HEK293T (cell line): ENCODE measurements at places on chromosomes 11 and 22.
A peak's percentile ranks its signal among the peaks of the same experiment; 100 is the strongest.

DNA sequence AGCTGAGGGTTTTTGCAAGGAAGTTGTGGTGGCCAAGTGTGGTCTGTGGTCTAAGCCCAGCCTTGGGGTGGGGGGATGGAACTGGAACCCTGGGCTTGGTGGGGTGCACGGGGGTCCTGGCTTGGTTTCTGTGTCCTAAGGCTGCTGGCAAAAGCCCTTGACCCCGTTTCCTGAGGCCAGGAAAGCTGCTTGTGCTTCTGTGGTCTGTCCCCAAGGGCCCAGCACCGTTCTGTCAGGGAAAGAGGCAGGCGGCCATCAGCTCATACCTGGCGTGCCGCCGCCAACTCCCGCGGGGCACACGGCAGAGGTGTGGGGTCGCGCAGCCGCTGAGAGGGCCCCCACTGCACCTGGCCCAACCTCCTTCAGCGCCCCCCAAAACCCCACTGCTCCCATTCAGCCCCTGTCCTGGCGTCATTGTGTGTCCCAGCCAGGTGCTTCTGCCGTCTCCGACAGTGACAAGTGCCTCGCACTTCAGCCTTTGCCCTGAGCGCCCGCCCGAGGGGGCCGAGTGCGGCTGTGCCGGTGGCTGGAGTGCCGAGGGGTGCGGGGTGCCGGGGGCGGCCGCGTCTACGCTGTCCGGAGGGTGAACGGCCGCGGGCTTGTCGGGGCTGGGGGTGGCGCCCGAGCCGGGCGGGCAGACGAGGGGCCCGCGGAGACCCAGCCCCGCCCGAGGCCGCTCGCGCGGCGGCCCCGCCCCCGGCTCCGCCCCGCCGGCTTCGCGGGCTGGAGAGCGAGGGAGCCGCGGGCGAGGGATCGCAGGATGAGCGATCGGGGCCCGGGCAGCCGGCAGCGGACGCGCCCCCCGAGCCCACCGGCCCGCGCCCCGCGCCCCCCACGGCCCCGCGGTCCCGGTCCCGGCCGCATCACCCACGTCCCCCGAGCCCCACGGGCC, at the start of gene CNIH2:
TSS of gene CNIH2 (plus strand) at position 705 of the 892 bp plus-strand sequence. CDS start 282 bp downstream, outside the sequence.
- DNase-seq: peak; percentile 71

DNA sequence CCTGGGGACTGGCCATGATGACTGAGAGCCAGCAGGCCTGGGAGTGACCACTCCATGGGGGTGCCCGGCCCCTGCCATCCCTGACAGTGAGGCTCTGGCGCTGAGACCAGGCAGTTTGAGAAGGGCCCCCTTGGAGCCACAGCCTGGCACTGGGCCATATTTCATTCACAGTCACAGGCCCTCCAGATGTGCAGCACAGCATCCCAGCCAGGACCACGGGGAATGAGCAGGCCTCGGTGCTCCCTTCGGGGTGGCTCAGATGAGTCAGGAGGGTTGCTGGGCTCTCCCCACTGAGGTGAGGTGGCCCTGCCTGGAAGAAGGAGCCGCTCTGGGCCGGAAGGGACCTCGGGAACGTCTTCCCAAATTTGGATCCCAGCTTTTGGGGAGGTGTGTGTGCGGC, 53.0 kb downstream of the GRAMD4 start:
- DNase-seq: no peak

DNA sequence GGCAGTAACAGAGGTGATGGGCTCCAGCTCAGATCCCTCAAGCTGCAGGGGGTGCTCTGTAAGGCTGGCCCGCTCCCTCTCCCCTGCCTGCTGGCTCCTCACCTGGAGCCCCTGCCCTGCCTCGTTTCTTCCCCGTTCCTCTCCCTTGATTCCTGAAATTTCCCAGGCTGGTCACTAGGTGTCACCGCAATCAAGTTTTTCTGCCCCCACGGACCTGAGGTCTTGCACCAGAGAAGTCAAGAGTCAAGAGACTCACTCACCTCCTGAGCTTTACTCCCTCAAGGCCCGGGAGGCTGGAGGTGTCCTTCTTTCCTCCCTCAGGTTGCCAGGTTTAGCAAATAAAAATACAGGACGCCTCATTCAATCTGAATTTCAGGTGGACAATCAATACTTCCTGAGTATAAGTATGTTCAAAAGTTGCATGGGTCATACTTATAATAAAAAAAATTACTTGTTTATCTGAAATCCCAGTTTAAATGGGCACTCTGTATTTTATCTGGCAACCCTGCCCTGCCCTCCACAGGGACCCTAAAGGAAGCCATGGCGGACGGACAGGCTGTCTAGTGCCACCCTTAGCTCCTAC, 69.2 kb downstream of the SCUBE1 start:
- DNase-seq: peak; percentile 78

DNA sequence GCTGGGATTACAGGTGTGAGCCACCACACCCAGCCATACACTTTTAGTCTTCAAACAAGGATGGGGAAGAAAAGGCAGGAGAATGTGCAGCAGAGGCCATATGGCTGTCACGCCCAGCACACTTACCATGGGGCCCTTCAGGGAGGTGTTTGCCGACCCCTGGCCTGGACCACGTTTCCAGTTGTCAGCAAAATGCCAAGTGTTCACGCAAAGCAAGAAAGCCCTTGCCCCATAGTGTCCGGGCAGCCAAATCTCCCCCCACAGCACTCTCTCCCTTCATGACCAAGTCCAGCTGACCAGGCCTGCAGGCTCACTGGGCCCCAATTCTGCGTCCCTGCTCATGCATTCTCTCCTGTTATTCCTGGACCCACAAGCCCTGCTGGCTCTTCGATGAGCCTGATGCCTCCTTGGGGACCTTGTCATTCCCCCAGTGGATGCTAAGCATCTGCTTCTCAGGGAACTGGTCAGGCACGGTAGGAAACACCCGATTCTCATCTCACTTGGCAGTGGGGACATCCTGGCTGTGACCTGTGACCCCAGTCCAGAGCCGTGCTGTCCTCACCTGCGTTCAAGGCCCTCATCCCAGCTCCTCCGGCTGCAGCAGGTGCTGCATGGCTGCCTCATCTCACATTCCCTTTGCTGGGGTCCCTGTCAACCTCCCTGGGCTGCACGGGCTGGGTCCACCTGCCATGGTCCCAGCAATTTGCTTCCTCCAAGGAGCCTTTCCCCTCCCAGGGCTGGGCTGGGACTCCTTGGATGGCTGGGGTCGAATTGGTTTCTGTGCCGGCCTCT, 96.4 kb downstream of the CTTN start:
- no peak for DNase-seq

GRCh38 chr11:35794333-35794732, 131.8 kb downstream of the TRIM44 start:
- no peak for DNase-seq

DNA sequence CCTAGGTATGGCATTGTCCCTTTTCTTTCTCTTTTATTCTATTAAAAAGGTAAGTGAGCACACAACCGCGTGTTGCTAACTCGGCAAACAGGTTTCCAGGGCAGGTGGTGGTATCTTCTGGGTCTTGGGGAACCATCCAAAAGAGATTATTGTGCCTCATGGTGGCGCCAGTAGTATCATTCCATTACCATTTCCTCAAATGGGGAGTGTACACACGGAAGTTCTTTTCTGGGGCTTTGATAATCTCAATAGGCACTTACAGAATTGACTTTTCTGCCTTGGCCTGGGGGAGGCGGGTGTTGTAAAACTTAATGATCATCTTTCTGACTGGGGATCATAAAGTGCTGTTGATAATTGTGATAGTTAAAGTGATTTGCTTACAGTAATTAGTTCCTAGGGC, 234.1 kb downstream of the KIRREL3 start:
- no peak for DNase-seq

DNA sequence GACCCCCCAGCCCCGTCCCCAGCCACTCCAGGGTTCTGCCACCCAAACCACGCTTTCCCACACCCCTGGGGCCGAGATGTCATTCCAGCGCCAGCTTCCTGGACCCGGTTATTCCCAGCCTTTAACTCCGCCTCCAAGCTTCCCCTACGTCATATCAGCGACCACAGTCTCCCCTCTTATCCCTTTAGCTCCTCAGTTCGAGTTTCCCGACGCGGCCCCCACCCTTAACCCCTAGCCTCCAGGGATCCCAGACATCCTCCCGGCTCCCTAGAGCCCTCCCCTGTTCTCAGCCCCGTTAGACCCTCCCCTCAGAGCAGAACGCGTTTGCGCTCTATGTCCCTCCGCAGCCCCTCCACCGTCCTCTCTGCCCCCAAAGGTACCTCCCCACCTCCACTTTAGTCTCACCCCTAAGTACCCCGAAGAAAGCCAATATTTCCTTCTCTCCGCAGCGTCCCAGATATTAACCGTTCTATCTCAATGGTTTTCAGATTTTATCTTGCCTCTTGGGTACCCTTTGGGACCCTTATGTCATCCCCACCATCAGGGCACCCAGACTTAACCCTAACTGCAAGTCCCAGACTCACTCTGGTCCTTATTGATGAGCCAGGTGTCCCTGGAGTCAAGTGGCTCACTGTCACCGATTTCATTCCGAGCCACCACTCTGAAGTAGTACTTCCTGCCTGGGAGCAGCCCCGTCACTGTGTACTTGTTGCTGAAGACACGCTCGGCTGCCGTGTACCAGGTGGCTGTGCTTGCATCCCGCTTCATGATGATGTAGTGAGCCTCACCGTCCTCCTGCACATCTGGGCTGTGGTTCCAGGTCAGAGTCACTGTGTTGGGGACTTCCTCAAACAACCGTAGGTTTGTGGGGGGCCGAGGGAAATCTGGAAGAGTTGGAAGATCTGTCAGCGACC, 8.0 kb downstream of the TMEM86A start:
- DNase-seq: no peak

GRCh38 chr11:8338138-8338537, 74.5 kb upstream of the LMO1 start:
- peak; percentile 79 for DNase-seq

DNA sequence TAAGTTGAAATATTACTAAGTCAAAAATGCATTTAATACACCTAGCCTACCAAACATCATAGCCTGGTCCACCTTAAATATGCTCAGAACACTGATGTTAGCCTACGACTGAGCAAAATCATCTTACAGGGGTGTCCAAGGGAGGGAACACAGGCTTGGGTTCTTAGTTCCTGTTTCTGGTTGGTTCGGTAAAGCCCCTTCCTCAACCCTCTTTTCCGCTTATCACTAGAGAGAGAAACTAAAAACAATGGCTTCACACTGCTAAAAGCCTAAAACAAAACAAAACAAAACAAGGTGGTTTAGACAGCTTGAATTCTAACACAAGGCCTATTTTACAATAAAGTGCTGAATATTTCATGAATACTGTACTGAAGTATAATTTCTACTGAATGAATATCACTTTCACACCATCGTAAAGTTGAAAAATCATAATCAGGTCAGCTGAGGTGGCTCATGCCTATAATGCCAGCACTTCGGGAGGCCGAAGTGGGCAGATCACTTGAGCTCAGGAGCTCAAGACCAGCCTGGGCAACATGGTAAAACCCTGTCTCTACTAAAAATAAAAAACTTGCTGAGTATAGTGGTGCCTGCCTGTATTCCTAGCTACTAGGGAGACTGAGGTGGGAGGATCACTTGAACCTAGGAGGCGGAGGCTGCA, 118.0 kb downstream of the SIK3 start:
- DNase-seq: no peak

- DNase-seq: no peak
Measured at GRCh38 chr22:22705328-22706100, 61.1 kb downstream of the GGTLC2 start.

DNA sequence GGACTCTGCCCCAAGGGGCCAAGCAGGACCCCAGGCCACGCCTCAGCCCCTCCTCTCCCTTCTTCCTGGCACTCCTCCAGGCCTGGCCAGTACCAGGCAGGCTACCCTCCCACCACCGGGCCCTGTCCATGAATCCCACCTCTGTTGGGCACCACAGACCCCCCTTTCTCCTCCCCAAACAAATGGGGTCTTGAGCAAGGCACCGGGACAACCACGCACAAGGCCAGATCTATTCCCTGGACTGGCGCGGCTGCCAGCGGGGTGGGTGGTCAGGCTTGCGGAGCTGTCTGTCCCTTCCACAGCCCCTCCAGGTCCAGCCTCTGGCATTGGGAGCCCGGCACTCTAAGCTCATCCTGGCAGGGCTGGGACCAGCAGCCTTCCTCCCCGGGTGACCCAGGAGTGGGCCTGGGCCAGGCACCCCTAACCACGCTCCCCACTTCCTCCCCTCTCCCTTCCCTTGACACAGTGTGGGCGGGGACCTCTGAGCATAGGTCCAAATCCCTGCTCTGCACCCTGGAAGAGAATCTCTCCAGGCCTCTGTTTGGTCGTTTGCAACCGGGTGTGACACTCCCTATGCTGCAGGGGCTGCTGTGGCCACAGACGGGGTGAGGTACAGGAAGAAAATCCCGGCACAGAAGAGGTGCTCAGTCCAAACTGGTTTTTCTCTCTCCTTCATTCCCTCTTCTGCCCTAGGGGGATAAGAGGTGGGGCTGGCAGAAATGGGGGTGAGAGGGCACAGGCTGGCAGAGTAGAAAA, 14.6 kb downstream of the ELFN2 start:
- no peak for DNase-seq

DNA sequence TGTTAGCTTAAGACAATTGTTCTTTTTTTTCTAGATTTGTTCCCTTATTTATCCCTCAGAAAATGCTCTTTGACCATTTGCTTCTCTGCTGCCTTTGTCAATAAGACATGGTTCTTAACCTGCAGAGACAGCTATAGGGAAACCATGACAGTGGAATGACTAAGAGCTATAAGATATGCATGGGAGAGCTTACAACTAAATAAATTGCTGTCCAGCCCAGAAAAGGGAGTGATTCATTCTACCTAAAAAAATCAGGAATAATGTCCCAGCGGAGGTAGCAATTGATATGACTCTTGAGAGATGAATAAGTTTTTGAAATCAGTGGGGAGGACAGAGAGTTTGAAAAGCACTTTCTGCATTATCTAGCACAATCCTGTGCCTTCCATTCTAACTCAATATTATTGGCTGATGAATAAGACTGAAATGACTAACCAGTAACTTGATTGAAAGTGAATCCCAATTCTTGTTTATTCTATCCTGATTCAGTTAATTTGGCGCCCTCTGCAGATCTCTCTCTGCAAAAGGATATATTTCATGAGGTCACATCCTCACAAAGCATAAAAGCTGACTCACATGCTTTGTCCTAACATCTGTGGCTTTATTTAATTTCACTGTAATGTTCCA, 680.5 kb upstream of the API5 start:
- no peak for DNase-seq

DNA sequence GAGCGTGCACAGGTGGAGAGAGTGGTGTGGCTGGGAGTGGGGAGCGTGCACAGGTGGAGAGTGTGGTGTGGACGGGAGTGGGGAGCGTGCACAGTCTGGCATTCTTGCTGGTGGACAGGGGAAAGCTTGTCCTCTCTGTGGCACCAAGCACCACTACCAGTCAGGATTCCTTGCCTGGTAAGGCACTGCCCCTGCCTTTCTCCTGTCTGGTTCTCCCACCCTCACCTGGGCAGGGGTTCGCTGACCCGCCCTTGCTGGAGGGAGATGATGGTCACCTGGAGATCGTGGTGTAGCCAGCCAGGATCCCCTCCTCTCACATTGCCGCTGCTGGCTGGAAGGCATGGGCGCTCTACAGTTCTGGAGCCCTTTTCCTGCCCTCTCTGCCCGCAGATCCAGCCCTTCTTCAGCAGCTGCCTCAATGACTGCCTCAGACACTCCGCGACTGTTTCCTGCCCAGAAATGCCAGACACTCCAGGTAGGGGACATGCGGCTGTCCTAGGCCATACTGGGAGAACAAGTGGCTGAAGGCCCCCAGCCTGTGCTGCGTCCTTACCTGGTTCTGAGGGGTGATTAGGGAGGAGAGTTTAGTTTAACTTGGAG, 16.7 kb downstream of the TMEM121B start:
- DNase-seq: no peak
